Smooth muscle cell of bladder (primary cell): ENCODE measurements at places on chromosomes 4 and X. TPM values are rescaled to one million over a fixed set of nuclear protein-coding genes. Genes with fewer than 3 reads are reported as not detected.

STK32B gene
- total RNA-seq = 3.3 and 20.5 TPM in 2 replicates

FHDC1 gene
- total RNA-seq = 0.18 and 0.28 TPM in 2 replicates

PABPC1L2B gene
- not detected in 2 replicates for total RNA-seq

DCAF12L1 gene
- total RNA-seq = not detected in 2 replicates

H2BW2 gene
- total RNA-seq = not detected in 2 replicates

HSFX2 gene
- 0.14 and 0.28 TPM in 2 replicates for total RNA-seq

FGD1 gene
- total RNA-seq = 2.0 and 3.0 TPM in 2 replicates

EDNRA gene
- 3.4 and 8.0 TPM in 2 replicates for total RNA-seq

YY2 gene
- 1.00 and 1.2 TPM in 2 replicates for total RNA-seq

TENM3 gene
- total RNA-seq = 16.4 and 17.4 TPM in 2 replicates
